Activated T-cell treated with anti-CD3 and anti-CD28 coated beads, Interleukin-2, amount 50 U/mL, for 72 hours (primary cell): ENCODE measurements at places on chromosomes 5 and 9.
A peak's percentile ranks its signal among the peaks of the same experiment; 100 is the strongest.

- no peak for DNase-seq
These were observed 42.5 kb downstream of the SLIT3 start for GRCh38 chr5:169258372-169259000.

DNA sequence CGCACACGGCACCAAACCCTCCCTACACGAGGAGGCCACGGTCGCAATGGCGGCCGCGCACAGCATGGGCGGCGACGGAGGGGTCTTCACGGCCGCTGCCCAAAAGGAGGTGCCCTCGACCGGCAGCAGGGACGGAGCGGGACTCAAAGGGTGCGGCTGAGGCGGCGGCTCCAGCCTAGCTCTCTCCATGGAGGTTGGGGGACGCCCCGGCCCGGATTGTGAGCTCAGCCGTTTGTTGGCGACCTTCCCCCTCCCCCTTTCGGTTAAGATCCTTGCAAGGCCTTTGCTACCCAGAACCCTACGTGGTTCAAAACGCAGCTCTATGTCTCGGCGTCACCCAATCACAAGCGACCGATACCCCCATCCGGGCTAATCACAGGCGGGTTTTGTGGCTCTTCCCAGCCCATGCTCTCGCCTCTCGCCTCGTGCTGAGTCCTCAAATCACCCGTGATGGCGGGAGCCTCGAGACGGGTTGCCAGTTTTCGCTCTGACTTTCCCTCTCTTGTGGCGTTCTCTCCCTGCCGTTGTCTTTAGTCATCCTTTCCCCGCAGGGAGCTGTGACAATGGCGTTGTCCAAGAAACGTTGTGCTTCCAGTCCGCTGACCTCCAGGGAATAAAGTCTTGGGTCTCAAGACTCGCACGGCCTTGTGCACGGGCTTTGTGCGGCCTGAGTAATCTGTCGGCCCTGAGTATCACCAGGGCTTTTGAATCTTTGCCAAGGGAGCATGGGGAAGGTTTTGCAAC lies 19.5 kb downstream of the C5orf52 start:
- no peak for DNase-seq

- no peak for DNase-seq
These were observed 15.4 kb downstream of the FYB1 start for GRCh38 chr5:39203951-39204350.

- no peak for DNase-seq
These were observed 40.0 kb downstream of the LARP1 start for GRCh38 chr5:154795235-154795596.

DNA sequence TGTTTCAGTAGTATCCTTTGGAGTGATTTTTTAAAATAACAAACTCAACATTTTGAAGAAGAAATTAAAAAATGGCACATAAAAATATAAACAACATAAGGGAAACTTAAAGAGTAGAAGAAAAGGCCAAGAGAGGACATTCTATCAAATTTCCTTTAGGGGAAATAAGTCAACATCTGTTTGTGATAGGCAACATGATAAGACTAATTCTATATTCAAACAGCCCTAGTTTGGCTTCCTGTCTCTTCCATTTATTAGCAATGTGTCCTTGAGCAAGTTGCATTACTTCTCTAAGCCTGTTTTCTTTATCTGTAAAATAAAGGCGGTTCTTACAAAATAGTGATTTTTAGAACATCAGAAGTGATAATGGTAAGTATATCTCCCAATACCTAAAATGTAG lies 24.7 kb downstream of the TYRP1 start:
- no peak for DNase-seq

GRCh38 chr9:132046456-132046855 lies 33.2 kb downstream of the MED27 start:
- DNase-seq = no peak

GRCh38 chr5:176809544-176810080 lies 747 bp upstream of the UNC5A start:
- no peak for DNase-seq

- no peak for DNase-seq
These were observed 24.4 kb downstream of the CYFIP2 start for GRCh38 chr5:157290156-157290980.

DNA sequence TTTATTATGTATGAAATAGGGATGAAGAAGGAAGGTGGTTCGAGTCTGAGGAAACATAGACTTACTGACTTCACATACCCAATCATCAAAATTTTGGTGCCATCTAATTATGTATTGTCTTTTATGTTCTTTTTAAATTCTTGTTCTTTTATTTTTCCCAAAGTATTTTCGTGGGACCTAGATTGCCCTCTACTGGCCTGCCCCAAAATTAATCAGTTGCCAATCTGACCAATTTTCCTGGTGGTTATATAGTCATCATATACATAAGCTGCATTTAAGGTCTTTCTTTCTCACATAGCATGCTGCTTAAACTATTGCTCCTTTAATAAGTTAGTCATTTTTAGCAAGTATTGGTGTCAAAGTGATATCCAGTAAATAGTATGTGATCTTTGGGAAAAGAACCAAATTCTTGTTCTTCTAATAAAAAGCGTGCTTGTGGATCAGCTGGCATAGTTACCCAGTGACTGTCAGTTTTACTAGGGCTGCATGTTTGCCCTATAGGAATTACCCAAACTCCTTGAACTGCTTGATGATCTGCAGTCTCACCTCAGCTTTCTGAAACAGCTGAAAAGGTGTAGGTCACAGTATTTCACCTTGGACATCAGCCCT lies 223.5 kb downstream of the SH3GL2 start:
- no peak for DNase-seq

DNA sequence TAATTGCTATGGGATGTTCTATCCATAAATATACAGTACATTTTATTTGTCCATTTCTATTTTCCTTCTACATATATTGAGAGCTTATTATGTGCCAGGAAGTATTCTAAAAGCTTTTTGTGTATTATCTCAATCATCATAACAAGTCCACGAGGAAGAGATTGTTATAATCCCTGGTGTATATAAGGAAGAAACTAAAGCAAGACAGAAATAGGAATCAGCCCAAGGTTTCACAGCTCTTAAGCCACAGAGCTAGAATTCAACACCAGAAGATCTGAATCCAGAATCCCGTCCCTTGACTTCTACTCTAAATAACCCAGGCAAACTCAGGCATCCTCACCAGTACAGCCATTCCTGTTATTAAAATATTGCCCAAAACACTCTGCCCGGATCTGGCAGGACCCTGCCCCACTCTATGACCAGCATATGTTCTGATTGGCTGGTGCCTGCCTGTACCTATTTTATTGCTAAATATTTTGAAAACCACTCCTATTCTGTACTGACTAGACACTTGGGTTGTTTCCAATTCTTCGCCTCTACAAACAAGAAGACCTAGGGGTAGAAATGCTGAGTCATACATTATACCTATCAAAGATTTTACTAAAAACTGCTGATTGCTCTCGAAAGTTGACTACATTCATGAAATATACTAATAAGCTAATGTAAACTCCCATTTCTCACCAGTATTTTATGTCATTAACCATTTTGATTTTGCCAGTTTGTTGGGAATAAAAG lies 297.4 kb downstream of the ENC1 start:
- no peak for DNase-seq

GRCh38 chr9:14746626-14747025 lies 24.1 kb upstream of the CER1 start:
- DNase-seq = no peak

- DNase-seq = no peak
These were observed 158.5 kb downstream of the NR3C1 start for GRCh38 chr5:143244990-143245389.

- DNase-seq = no peak
These were observed 38.3 kb downstream of the HTR1A start for GRCh38 chr5:63923914-63924313.

DNA sequence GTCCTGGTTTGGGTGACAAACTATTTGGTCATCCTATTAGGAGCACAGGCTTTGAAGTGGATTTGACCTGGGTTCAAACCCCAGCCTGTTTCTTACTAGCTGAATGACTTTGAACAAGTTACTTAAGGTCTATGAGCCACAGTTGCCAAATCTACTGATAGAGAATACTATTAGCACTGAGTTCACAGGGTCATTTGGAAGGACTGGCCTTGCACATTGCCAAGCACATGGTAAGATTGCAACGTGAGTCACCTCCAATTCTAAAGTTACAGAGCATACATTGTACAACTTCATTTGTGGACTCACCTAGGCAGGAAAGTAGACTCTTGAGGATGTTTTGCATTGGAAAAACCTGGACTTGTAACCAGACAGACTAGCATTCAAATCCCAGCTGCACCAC lies 38.9 kb downstream of the MFAP3 start:
- DNase-seq = no peak

GRCh38 chr9:34334337-34334824 lies 5.0 kb downstream of the NUDT2 start:
- DNase-seq = no peak

- no peak for DNase-seq
These were observed 232.8 kb downstream of the ENC1 start for GRCh38 chr5:74407701-74408100.

DNA sequence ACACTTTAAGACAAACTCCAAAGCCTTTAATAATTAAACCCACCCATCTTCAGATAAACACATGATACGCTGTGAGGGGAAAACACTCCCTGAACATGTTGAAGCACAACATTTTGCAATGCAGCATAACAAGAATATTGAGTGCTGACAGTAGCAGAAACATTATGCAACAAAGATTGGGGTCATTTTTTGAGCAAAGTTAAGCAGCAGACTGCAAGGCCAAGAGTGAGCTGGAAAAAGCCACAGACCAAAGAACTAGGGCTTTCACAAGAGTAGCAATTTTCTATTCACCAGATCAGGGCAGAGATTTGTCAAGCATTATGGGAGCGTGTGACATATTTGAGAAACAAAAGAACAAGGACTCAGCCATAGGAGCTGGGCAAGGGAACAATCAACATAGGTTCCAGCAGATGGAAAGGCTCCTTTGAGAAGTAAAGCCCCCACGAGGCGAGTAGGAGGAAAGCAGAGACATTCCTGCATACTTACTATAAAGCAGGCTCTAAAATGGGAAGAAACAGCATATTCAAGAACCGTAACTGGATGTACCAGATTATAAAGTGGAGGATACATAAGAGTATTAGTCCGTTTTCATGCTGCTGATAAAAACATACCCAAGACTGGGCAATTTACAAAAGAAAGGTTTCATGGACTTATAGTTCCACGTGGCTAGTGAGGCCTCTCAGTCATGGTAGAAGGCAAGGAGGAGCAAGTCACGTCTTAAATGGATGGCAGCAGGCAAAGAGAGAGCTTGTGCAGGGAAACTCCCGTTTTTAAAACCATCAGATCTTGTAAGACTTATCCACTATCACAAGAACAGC lies 4.8 kb upstream of the TTC23L start:
- no peak for DNase-seq

DNA sequence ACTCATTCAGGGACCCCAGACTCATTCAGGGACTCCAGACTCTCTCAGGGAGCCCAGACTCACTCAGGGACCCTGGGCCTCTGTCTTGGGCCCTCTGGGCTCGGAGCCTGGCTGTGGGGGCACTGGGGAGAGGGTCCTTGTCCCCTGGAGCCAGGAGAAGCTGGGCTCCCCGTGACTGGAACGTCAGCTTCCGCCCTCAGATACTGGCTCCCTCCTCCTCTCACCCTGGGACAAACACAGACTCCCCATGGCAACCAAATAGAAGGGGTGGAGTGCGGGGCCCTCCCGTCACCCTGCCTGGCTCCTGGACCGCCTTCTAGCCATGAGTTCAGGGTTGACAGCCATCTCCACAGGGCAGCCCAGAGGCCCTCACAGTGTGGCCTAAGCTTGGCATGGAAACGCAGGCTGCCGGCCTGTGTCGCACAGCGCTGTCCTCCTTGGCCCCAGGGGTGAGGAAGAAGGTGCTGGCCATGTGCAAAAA lies 27.6 kb downstream of the ZDHHC11B start:
- no peak for DNase-seq

DNA sequence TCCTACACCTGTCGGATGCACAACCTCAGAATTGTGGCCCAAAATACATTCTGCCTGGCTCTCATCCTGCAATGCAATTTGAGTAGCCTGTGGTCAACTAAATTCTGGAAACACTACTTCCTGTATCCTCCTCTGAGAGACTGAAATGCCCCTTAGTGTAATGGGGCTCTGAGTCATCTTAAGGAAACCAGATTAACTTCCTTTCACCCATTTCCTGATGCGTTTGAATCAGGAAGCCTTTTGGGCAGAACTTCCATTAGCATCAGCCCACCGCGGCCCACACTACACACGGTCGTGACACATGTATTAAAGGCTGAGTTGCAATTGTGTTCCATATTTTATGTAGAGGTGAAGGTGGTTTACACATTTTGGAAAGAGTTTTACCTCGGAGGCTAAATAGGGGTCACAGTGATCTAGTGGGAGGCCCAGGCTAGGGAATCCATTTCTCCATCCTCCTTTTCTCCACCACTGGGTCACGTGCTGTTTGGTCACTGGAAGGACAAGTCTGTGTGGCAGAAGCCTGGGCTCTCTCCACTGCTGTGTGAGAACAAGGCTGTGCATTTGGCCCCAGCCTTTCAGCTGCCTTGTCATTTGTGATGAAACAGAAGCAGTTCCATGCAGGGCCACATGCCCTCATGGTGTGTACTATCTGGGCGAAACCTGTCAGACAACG lies 55.9 kb downstream of the DAP start:
- DNase-seq = no peak

- DNase-seq = no peak
These were observed 438 bp downstream of the NSUN2 start for GRCh38 chr5:6632324-6632887.

GRCh38 chr9:73132034-73132776 lies 19.5 kb upstream of the ANXA1 start:
- peak; percentile 65 for DNase-seq
